Peyer's patch (tissue), 4 donors: ENCODE measurements at places on chromosomes 11 and 22.

- H3K4me3 ChIP-seq: no peak overlapping the region
- H3K36me3 ChIP-seq: no peaks in the 10 kb centered on the region
- no peak for DNase-seq
- H3K27me3 ChIP-seq: no peaks in the 10 kb centered on the region
- no peak overlapping the region for H3K27ac ChIP-seq
- no peaks in the 10 kb centered on the region for H3K4me1 ChIP-seq
Measured at GRCh38 chr22:41732096-41732772, 32.9 kb downstream of the MEI1 start.

DNA sequence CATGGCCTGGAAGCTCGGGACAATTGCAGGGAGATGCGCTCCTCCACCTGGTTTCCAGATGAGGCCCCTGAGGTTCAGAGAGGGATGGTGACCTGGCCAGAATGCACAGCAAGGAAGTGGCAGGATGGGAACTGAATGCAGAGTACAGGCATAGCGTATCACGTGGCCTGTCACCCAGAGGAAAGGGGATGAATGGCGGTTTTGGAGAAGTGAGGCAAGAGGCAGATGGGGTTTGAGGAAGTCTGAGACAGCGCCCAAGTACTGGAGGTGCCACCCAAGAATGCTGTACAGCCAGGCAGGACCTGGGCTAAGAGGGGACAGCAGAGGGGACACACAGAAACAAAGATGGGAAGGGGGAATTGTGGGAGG, 4.9 kb downstream of the RAB3IL1 start:
- H3K27ac ChIP-seq: no peak overlapping the region
- DNase-seq: no peak
- no peak overlapping the region for H3K4me3 ChIP-seq
- peaks cover 6% of the 10 kb centered on the region for H3K4me1 ChIP-seq
- no peaks in the 10 kb centered on the region for H3K36me3 ChIP-seq
- H3K27me3 ChIP-seq: no peaks in the 10 kb centered on the region

- H3K4me1 ChIP-seq: no peaks in the 10 kb centered on the region
- H3K4me3 ChIP-seq: no peak overlapping the region
- H3K27me3 ChIP-seq: no peaks in the 10 kb centered on the region
Measured at GRCh38 chr11:867856-868358, 25.3 kb downstream of the TSPAN4 start.

- H3K36me3 ChIP-seq: no peaks in the 10 kb centered on the region
- H3K4me1 ChIP-seq: no peaks in the 10 kb centered on the region
- peak overlapping the region; percentile 73 for H3K4me3 ChIP-seq
Measured at GRCh38 chr11:85809191-85809590, 1.8 kb downstream of the SYTL2 start.
